ENCODE measurements at places on chromosomes 16 and 17. TPM values are rescaled to one million over a fixed set of nuclear protein-coding genes. Genes with fewer than 3 reads are reported as not detected.

The ABCC3 gene
- 2.2 TPM for total RNA-seq

The KRT222 gene
- not detected for total RNA-seq

The SHISA6 gene
- total RNA-seq: not detected

The KRTAP9-6 gene
- not detected for total RNA-seq

The SLC35G6 gene
- total RNA-seq: not detected

The NOTUM gene
- total RNA-seq: not detected

The NPIPA3 gene
- not detected for total RNA-seq

The MPP3 gene
- total RNA-seq: 5.7 TPM

The TBC1D3I gene
- total RNA-seq: not detected

The HBM gene
- total RNA-seq: not detected

The TCAP gene
- under 0.01 TPM for total RNA-seq

The MRPL27 gene
- 202 TPM for total RNA-seq

The NPIPA2 gene
- not detected for total RNA-seq

The ZNF469 gene
- 1.4 TPM for total RNA-seq

The TTYH2 gene
- total RNA-seq: 2.3 TPM

Data from IMR-90 (cell line).